D721Med (cell line): ENCODE measurements at places on chromosomes 11 and 22.

- DNase-seq = no peak
Observed at GRCh38 chr11:72119198-72119597, 6.7 kb upstream of the ANAPC15 start.

DNA sequence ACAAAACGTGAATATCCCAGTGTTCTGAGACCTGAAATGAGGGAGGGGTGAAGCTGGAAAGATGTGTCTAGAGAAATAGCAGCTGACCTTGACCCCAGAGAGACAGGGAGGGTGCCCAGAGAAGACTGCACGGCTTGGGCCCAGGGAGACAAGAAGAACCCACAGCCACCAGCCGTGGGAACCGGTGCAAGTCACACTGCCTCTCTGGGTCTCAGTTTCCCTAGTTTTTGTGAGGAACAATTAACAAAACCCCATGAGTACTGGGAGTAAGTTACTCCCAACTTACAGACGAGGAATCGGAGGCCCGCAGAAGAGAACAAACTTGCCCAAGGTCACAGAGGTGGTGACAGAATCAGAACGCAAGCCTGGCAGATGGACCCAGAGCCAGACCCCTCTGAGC is 19.2 kb downstream of the TNKS1BP1 start:
- peak; percentile 4 for DNase-seq

DNA sequence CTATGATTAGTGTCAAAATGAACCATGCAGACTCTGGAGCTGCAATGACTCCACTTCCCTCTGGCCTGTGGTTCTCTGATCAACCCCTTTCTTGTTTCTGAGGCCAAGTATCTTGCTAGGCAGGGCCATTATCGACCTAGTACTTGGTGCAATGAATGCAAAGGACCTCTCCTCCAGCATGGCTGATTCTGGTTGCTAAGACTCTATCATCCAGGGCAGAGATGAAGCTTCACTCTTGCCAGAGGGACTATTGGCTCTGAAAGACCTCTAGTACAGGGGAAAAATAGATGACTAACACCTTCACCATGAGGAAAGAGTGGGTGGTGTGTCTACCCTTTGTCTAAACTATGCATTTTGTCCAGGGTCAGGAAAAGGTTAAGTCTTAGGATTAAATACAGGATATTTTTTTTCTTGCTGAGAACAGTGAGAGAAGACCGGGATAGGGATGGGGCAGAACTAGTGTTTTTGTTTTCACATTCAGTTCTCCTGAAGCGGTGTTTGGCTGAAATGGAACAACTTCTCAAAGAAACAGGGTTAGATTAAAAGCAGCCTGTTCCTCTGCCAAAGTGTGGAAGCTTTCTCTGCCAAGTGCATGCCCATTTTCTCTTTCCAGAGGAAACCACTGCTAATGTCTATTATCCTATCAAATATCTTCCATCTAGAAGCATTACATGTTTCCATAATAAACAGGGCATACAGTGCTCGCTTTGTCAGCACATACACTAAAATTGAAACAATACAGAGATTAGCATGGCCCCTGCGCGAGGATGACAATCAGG is 5.0 kb upstream of the MTFP1 start:
- no peak for DNase-seq

DNA sequence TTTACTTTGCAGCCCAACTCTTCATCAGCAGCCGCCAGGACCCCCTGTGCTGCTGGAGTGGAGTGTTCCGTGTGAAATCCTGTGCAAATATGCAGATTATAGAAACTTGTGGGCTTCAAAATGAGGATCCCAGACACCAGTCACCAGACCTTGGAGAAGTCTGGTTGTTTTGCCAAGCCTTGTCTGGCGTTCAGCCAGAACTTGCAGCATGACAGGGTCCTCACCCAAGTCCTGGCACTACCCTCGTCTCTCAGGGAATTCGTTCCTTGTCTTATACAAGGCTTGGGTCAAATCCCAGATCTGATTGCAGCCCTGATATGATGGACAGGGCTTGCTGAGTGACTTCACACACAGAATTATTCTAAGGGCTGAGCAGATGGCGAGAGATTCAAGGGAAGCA is 18.9 kb downstream of the SHISAL1 start:
- DNase-seq = no peak

- DNase-seq = no peak
Observed at GRCh38 chr11:75631086-75631730, 37.6 kb downstream of the MAP6 start.

DNA sequence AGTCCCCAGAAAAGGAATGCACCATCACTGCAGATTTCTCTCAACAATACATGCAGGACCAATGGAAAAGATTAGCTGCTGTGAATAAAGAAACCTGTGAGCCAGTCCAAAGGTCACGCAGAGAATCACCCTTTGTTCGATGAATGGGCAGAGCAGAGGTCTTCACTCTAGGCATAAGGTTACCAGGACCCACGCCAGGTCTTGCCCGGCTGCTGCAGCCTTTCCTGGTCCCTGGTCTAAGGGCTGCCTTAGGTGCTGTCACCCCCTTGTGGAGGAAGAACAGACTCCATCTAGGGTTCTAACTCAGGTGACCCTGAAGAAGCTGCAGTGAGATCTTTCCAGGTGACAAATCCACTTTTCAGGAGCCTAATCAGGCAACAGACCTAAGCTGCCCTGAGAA is 29.0 kb upstream of the NAP1L4 start:
- no peak for DNase-seq

GRCh38 chr11:122703541-122704272 is 48.2 kb downstream of the UBASH3B start:
- no peak for DNase-seq

GRCh38 chr11:113884361-113884836 is 9.0 kb upstream of the USP28 start:
- DNase-seq = no peak

DNA sequence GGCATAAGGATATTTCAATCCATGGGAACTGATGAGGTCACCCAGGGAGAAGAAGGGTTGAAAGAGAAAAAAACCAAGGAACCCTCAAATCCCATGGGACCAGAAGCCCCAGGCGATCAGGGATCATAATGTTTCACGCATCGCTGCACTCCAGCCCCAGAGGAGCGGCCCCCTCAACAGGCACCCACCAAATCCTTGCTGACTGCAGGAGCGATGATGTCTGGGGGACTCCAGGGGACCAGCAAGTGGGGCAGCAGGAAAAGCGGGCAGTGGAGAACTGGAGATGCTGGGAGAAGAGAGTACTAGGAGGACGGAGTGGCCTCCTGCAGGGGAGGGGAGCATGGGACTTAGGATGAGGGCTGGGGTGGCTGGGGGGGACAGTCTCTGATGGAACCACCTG is 47.7 kb upstream of the LINC01488 start:
- no peak for DNase-seq

- no peak for DNase-seq
Observed at GRCh38 chr22:32482708-32483107, 8.1 kb downstream of the FBXO7 start.

DNA sequence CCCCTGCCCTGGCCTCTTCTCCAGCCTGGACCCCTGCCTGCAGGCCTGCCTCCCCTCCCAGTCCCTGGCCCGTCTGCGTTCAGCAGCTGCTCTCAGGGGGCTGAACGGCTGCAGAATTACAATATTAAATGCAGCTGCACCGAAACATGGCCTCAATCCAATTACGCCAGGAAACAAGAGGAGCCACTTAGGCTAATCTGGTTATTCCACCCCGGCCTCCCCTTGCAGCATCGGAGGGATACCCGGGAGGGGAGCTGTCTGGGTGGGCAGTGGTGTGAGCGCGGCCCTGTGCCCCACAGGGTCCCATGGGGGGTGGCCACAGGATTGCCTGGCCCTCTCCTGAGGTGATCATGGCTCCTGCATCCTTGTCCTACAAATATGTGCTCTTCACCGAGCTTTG is 42.6 kb downstream of the FLRT1 start:
- DNase-seq = peak; percentile 96

DNA sequence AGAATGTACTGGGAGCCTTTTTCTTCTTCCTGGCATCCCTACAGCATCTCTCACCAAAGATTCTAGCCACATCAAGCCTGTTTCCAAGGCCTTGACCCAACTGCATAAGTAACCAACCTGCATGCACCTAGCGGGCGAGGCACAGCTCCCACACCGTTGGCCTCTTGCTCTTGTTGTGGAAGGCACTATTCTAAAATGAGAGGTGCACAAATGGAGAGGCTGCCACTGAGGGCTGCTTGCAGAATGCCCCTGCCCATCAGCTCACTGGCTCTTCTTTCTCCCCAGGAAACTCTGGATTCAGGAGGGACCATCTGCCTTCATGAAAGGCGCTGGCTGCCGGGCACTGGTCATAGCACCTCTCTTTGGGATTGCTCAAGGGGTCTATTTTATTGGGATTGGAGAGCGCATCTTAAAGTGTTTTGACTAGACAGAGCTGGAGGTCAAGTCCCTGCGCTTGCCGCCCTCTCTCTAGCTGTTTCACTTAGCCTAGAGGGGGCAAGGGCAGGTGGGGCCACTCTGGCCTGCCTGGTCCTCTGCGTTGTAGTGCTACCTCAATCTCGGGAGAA is 26.6 kb downstream of the SLC25A18 start:
- DNase-seq = no peak

GRCh38 chr11:104663190-104664140 is 234.8 kb downstream of the CASP12 start:
- DNase-seq = no peak

DNA sequence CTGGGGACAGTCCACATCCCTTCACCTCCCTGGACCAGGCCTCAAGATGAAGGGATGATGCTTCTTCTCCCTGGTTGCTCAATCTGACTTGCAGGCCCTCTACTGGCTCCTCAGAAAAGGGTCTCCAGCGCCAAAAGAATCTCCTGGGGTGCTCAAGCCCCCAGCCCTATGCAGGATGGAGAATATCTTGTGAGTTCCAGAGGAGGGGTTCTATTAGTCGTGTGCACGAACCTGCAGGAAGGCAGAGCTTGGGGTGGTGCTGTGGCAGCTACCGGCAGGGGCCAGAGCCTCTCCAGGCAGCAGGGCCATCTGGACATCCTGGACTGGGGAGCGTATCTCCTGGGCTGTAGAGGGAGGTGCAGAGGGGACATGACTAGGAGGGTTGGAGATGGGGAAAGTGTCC is 1339.5 kb downstream of the BRD1 start:
- no peak for DNase-seq

DNA sequence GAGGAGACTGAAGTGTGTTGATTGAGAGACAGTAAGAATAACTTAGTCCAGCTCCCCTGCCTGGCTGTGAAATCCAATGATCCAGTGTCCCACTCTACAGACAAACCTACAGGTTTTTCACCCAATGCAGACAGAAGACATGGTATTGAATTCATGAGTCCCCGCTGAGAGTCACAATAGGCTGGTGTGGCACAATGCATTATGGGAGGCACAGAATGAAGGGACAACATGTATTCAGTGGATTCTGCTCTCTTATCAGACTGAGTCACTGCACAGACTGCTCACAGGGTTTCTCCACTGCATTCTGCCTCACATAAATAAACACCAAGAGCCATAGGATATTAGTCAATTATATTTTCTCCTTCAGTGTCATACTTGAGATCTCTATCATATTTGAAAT is 55.2 kb upstream of the TOP3B start:
- no peak for DNase-seq

DNA sequence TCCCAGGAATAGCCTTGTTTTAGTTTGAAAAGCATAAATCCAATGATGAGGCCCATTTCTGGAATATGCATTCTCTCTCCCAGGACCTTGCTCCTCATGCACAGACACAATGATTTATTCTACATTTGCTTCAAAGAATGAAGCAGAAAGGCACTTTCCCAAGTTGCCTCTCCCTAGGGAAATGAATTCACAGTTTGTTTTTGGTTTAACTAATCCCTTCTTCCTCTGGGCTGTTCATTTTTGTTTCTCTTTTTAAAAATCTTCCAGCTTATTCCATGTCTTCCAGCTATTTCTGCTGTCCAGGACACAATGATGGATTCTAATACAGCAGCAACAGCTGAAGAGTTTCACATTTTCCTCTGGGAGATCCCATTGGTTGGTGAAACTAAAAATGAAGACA is 1529.2 kb upstream of the TENM4 start:
- DNase-seq = no peak

GRCh38 chr11:115524572-115524971 is 20.4 kb upstream of the CADM1 start:
- no peak for DNase-seq

GRCh38 chr11:14764579-14765527 is 121.2 kb downstream of the PDE3B start:
- no peak for DNase-seq

- DNase-seq = no peak
Observed at GRCh38 chr22:23068832-23069385, 1.4 kb upstream of the GNAZ start.

GRCh38 chr11:107743191-107743590 is 31.3 kb upstream of the SLN start:
- no peak for DNase-seq

- no peak for DNase-seq
Observed at GRCh38 chr22:49320714-49321476, 506.8 kb downstream of the BRD1 start.

DNA sequence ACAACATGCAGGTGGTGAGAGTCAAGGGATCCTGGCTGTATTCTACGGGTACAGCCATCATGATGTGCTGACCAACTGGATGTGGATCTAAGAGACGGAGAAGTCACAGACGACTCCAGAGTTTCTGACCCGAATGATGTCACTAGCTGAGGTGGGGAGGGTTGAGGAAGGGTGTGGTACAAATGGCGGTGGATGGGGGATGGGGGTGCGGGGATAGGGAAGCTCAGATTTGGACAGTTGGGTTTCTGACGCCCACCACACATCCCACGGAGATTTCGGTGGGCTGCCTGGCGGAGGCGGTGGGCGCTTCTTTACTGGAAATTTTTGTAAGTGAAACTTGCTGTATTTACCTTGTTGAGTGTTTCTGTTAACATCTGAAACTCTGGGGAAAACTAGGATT is 126.7 kb downstream of the OSBP2 start:
- DNase-seq = no peak

- DNase-seq = no peak
Observed at GRCh38 chr11:111922803-111923202, 4.1 kb downstream of the C11orf52 start.

DNA sequence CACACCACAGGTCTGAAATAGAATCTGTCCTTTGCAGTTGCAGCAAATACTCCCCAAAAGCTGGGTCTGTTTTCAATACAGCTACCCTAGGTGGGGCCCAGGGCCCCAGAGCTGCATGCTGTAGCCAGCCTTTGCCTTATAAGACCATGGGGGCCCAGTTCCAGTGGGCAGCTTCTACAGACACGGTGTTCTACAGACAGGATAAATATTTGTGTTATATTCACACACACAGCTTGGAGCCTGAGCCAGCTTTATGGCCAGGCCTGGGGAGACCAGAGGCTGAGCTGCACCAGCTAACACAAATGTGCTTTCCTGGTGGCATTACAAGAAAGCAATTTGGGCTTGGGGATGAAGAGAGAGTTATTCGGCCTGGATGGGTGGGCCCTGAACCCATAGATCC is 151.8 kb upstream of the NCAM1 start:
- DNase-seq = no peak

- no peak for DNase-seq
Observed at GRCh38 chr11:134951305-134951700, 539.3 kb upstream of the B3GAT1 start.
